ENCODE measurements at places on chromosomes 3 and 15.
A peak's percentile ranks its signal among the peaks of the same experiment; 100 is the strongest.

DNA sequence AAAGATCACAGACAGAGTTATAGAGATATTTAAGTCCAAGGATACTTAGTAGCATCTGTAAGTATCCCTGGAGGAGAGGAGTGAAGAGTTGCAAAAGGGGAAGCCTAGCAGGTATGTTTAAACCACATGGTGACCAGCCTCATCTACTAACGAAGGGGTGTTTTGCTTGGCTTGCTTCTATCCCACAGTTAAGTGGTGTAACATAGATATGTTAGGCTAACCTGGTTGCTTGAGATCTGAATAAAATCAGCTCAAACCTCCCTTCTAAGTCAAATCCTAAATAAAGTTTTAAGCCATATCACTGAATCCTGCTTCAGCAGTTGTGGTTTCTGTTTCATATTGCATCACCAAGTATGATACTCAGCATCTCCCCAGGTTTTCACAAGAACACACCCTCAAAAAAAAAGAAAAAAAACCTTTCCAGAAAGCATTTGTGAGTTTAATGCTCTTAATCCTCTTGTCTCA, 880.2 kb downstream of the ROBO1 start:
- no peak for DNase-seq

DNA sequence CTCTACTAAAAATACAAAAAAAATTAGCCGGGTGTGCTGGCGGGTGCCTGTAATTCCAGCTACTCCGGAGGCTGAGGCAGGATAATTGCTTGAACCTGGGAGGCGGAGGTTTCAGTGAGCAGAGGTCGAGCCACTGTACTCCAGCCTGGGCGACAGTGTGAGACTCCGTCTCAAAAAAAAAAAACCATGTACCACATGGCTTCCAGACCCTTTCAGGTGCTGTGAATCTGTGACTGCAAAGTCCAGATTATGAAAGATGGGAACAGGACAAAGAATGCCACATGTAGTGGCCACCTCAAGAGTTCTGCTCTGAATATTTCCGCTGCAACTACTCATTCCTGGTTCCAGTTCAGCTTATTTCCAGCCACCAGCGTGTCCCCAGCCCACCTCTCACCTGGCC, 8.4 kb upstream of the DCAF1 start:
- no peak for DNase-seq

DNA sequence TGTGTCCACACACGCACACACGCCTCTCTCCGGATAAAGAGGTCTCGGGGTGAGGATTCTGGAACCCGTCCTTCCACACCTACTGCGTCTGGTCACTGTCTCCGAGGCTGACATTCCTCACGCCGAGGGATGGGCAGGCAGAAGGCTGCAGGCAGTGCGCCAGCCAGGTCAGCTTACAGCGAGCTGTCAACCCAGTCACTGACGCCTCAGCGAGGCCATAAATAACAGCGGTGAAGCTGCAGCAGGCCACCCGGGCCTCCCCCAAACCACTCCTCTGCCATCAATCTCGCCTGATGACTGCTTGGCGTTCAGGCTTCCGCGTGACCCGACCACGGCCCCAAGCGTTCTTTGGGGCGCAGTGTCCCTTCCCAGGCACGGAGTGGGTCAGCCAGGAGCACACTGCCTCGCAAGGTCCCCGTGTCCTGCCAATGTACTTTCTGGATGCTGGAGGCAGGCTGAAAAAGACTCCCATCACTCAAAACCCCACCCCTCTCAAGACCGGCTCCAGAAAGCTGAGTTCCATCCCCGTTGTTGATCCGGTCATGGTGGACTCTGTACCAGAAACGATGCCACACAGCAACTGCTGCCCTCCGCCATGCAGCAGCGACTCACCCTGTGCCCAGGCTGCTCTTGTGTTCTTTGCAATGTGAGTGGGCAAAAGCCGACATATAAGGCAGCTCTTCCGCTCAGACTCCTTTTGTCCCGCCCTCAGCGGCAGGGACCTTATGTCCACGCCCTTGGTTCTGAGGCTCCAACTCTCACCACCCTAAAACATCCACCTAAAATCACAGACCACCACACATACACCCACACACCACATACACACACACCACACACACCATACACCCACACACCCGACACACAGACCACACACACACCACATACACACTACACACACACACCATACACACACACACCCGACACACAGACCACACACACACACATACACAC, 27.1 kb downstream of the CPN2 start:
- no peak for DNase-seq

- DNase-seq, result no peak
These were observed 50.6 kb upstream of the ULK4 start for GRCh38 chr3:42012383-42012934.

DNA sequence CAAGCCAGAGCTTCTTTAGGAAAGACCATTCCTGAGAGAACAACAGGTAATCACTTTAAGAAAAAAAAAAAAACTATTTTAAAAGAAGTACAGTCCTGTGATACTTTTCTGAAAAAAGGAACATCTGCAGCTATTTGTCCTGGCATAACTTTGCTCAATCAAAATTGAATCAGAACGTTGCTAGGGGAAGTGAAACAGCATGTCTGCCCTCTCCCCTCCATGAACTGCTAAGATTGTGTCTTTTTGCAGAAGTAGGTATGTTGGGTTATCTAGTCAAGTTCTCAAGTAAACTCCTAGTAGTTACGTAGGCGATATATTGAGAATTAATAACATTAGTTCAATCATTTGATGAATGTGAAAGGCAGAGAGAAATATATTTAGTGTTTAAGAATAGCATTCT, 1013.3 kb downstream of the TUSC7 start:
- DNase-seq, result no peak

- DNase-seq, result no peak
These were observed 404.1 kb upstream of the ATP11B start for GRCh38 chr3:182389071-182389815.

GRCh38 chr3:20254268-20255117, 68.5 kb upstream of the SGO1 start:
- no peak for DNase-seq

DNA sequence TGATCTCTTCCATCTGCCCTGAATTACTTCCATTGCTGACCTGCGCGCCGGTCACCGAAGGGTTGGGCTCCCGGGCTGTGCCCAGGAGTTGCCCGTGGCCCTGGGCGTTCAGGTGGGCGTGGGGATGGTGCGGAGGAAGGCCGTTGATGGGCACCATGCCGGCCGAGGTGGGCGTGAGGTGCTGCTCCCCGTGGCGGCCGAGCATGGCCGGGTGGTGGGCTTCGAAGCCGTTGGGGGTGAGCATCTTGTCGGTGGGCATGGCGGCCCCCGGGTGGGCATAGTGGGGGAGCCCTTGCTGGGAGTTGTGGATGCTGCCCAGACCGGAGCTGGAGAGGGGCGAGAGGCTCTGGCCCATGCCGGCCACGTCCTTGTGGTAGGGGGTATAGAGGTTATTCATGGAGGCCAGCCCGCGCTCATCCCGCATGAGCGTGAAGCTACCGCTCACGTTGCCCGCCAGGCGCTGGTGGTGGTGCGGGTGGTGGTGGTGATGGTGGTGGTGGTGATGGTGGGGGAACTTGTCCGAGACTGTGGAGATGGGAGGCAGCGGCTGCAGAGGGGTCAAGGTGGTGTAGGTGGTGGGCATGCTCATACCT, 1.0 kb downstream of the ONECUT1 start:
- DNase-seq, result no peak

- no peak for DNase-seq
These were observed 49.2 kb downstream of the PIERCE2 start for GRCh38 chr15:55457401-55458022.

DNA sequence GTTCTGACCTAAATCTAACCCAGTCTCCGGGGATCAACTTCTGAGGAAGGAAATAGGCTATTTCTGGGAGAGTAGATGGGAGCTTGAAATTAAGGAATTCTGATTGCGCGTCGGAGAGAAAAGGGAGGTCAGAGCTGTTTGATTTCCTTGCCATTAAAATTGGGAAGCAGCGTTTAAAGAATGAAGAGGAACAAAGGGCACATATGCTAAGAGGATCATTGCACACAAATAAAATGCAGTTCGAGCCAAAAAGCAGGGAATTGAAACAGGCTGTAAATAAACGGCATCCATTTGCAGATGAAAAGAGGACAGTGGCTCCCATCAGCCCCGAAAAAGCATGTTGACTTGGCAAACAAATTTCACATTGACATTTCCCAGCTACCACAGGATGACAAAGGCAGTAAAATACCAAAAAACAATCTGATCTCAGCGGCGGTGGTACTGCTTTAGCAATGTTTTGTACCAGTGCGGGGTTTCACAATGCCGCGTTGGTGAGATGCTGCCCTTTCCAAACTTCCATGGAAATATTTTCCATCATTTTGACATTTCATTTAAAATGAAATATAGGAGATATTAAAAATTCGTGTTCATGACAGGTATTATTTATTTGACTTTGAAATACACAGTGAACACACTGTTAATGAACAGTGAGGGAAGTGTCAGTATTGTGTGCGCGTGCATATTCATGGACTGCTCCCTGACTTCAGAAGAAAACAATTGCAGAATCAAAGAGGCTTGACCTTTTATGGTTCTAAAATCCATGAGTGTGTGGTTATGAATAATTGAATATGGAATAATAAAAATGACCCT, 108.8 kb downstream of the SQOR start:
- no peak for DNase-seq

DNA sequence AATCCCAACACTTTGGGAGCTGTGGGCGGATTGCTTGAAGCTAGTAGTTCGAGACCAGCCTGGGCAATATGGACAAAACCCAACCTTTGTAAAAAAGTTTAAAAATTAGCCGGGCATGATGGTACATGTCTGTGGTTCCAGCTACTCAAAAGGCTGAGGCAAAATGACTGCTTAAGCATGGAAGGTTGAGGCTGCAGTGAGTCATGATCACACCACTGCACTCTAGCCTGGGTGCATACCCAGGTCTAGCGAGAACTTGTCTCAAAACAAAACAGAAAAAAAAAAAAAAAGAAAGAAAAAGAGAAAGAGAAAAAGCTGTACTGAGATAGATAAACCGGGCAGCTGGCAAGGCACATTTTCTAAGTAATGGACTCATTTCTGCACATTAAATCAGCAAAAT, 10.6 kb downstream of the ARPP19 start:
- no peak for DNase-seq

GRCh38 chr15:58221591-58222241, 83.5 kb downstream of the AQP9 start:
- DNase-seq, result no peak

GRCh38 chr3:12755754-12756153, 3.3 kb downstream of the TMEM40 start:
- no peak for DNase-seq

GRCh38 chr3:72537448-72537847, 310.8 kb downstream of the SHQ1 start:
- no peak for DNase-seq

- no peak for DNase-seq
These were observed 26.3 kb downstream of the B3GNT5 start for GRCh38 chr3:183279371-183279770.

GRCh38 chr3:80215191-80215590, 447.4 kb upstream of the ROBO1 start:
- DNase-seq, result no peak

- no peak for DNase-seq
These were observed 59.9 kb downstream of the HACD2 start for GRCh38 chr3:123524981-123525380.

DNA sequence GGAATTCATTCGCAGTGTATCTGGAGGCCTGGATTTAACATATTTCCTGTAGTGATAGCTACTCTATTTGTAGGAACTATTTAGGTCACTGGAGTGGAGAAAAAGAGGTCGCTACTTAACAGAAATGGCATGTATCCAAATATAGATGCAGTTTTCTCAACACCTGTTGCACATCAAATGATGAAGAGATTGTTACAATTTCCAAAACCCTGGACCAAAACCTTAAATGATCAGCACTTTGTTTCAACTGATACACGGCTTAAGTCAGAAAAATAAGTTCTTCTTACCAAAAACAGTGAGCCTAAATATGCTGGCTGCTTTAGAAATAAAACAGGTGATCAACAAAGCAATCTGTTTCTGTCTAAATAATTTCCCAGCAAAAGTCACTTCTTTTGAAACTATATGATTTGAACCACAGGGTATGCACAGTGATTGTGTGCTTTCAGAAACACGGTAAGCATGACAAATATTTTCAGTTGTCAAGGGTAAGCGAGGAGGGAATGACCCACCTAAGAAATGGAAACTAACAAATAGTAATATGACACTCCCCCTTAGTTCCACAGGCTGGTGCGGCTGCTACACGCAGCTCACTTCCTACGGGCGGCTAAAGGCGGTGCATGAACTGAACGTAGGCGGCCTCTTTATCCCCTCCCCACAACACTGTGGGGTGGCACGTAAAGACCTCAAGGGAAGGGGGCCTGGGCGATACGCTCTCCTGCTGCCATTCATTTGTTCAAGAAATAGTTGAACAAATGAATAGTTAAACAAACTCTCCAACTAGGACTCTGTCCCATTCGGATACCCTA, 1.1 kb downstream of the EHD4 start:
- DNase-seq, result peak; percentile 44

DNA sequence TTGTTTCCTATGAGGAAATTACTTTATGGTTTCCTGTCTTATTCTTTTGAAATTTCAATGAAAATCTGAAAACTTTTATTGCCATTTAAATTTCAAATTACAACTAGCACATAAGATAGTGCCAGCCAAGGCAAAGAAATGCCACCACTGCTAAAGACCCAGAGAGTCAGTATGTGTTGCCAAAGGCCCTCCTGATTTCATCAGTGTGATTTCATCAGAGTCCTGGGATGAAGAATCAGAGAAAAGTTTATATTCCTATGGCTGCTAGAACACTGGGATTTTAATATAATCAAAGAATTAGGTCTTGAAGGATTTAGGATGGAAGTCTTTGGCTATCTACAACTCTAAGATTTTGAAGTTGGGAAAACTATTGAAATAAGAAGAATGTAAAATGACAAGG, 434.2 kb upstream of the CCDC54 start:
- DNase-seq, result no peak

DNA sequence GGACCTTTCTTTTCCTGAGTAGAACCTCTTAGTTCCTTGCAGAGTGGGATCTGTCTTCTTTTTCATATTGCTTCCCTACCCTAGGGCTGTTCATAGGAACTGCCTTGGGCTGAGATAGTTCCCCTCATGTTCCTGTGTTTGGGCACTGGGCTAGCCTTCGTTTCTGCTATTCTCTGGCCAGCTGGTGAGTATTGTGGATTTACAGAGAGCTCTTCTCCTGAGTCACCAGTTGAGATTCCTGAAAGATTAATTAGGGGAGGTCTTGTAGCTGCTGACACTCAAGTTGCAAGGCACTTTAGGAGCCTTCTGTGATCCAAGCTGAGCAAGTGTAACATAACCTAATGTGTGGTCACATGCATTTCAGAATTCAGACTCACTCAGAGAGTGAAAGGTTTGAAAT, 30.7 kb downstream of the CHD2 start:
- DNase-seq, result no peak

GRCh38 chr3:110859336-110859735, 212.3 kb upstream of the NECTIN3 start:
- no peak for DNase-seq

DNA sequence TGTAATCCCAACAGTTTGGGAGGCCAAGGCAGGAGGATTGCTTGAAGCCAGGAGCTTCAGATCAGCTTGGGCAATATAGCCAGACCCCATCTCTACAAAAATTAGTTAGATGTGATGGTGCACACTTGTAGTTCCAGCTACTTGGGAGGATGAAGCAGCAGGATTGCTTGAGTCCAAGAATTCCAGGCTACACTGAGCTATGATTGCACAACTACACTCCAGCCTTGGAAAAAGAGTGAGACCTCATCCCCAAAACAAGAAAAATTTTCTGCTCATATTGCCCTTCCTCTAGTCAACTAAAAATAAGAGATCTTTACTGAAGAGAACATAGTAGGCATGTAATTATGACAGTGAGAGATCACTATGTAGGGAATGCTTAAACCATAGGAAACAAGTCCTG, 60.9 kb upstream of the SPATA12 start:
- no peak for DNase-seq

GRCh38 chr3:98012979-98013378, 22.1 kb downstream of the GABRR3 start:
- no peak for DNase-seq
